ENCODE measurements at places on chromosomes 1 and 21.
A peak's percentile ranks its signal among the peaks of the same experiment; 100 is the strongest.

DNA sequence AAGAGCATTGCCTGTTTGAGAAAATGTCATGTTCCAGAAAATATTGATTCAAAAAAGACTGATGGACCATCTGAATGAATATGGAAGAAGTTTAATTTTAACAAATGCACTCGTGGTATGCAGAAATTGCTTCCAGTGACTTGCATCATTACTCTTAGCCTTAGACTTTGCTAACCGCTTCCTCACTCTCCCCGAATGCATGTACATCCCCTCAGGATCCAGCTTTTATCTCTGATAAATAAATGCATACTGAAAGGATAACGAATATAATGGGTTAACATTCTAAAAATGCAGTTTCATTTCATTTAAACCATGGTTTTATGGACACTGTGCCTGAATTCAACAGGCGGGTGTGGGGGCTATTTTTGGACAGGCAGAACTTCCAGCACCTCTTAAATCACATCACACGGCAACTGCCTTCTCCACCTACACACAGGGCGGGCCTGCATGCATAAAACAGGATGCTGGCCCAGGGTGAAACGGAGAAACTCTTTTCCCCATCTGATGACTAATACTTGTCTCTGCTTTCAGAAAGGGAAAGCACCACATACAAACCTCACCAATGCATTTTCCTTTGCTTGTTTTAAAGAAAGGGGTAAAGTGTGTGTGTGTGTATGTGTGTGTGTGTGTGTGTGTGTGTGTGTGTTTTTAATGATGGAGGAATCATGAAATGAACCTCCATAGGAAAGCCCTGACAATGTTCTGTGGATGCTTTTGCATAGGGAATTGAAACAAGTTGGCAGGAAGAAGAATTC is 48.7 kb downstream of the SPAG17 start:
- peak; percentile 90 for DNase-seq

GRCh38 chr1:201163707-201164106 is 9.4 kb upstream of the TMEM9 start:
- DNase-seq: no peak

- DNase-seq: peak; percentile 91
Measured at GRCh38 chr1:40877698-40878097, 15.5 kb upstream of the CITED4 start.

DNA sequence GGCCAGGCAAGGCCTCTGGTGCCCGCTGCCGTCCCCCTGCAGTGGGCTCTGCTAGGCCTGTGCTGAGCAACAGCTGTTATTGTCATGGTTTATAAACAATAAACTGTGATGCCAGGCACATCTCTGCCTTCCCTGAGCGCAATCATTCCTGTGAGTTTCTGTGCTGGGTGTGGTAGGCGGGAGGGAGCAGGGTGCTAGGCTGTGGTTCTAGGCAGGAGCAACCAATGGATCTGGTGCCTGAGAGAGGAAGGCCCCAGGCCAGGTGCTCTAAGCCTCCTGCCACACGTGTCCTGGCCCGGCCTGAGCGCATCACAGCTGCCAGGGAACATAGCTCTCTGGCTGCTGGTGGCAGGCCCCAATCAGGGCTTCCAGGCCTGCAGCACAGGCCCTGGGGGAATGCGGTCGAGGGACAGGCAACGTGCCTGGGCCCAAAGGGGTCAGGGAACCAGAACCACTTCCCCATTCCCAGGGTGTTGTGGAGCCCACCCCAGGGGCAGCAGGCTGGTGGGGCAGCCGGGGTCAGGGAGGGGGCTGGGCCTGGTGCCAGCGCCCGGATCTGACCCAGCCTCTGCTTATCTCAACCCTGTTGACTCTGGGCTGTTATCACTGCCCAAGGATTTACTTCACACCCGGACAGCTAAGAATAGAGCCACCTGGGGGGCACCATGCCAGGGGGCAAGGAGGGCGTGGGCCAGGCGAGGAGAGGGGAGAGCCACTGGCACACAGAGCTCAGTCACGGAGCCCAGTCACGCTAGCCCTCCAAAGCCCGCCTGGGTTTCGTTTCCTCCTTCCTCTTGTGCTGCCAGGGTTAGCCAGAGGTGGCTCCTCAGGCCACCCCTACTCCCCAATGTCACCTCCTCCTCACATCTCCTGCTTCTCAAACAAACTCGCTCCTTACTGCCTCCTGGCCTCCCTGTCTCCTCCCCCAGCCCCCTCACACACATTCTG is 11.5 kb downstream of the TRIM46 start:
- DNase-seq: no peak

- DNase-seq: no peak
Measured at GRCh38 chr1:53944469-53945182, 873 bp downstream of the IFT25 start.

GRCh38 chr1:74913978-74914377 is 181.0 kb downstream of the TYW3 start:
- no peak for DNase-seq

DNA sequence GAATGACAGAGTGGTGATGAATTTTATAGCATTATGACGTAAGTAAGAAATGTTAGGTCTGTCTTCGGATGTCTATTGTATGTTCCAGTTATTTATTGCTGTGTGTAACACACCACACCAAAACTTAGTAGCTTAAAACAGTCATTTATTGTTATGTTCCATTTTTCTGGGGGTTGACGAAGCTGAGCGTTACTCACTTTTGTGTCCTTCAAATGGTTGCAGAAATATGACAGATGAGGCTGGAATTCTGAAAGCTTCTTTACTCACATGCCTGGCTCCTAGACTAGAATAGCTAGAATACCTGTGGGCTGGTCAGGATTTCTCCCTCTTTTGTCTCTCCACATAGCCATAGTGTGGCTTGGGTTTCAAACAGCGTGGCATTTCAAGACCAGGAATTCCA is 62.1 kb upstream of the S1PR1 start:
- peak; percentile 82 for DNase-seq
